H9 (cell line): ENCODE measurements at places on chromosomes 1 and 21.

GRCh38 chr1:215529571-215529970 lies 37.5 kb upstream of the KCTD3 start:
- DNase-seq: no peak

GRCh38 chr21:23780326-23780725 lies 1827.0 kb downstream of the MRPL39 start:
- no peak for DNase-seq

DNA sequence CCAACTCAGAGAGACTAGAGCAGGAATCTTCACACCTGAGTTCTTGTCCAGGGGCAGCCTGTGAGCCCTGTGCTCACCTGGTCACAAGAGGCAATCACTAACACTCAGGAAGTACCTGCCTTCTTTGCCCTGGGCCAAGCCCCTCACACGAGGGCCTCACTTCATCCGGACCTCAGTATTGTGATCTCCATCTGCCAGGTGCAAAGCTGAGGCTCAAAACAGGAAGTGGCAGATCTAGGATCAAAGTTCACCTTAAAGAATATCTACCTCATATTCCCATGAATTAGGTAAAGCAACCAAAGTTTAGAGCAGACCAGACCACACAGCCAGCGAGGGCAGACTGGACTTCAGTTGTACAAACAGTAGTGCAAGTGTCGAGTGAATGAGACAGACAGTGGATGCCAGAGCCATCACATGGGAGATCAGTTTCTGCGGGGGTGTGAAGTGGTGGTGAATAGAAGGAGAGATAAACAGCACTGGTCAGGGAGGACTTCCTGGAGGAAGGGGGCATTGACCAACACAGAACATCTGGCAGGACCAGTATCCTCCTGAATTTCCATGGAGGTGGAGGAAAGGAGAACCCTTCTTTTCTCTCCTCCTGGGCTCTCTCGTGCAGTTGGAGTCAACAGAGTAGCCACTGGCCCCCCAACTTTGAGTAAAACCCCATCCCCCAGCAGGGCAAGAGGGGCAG lies 116.6 kb upstream of the ZBTB40 start:
- no peak for DNase-seq

GRCh38 chr1:27087371-27088220 lies 67.3 kb downstream of the SLC9A1 start:
- no peak for DNase-seq

DNA sequence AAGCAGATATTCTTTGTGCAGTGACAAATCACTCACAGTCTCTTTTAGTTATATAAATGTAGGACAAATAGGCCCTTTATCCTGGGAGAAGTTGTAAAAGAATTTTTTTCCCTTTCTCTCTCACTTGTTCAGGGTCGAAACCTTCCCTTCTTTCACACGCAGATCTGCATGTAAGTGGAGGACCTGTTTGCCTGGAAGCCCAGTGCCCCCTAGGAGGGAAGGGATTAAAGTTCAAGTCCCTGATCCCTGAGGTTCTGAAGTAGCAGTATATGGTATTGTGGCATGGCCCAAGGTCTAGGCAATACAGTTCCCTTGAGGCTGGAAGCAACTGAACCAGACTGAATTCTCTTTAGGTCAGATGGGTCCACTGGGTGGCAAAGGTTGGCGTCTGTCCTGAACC lies 48.6 kb upstream of the PTGFRN start:
- DNase-seq: peak; percentile 48

DNA sequence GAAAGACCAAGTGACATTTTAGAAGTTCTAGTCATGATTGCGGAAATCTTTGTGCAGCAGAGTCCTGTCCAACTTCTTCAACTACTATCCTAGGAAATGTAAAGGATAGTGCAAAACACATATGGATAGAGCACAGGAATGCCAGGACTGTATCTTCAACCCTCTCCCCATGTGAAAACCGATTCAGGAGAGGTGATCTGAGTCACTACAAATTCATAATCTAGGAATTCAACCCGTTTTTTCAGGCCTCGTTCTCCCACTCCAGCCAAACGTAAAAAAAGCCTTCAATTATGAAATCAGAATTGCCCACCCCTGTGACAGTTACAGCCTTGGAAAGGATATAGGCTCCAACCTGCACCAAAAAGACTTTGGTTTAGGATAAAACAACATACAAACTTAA lies 52.9 kb upstream of the RGS1 start:
- no peak for DNase-seq

- no peak for DNase-seq
Observed at GRCh38 chr1:64265141-64265540, 61.7 kb downstream of the UBE2U start.

- no peak for DNase-seq
Observed at GRCh38 chr1:169474302-169474995, 11.3 kb downstream of the SLC19A2 start.
